GM12878 (cell line): ENCODE measurements at places on chromosomes 13 and 19. TPM values are rescaled to one million over a fixed set of nuclear protein-coding genes. Genes with fewer than 3 reads are reported as not detected.

The MOB3A gene
- 176 and 181 TPM in 2 replicates for total RNA-seq

The MAN2B1 gene
- 209 and 224 TPM in 2 replicates for total RNA-seq

The ZNF99 gene
- total RNA-seq, result not detected in 2 replicates

The CLDND2 gene
- 0.90 and 3.3 TPM in 2 replicates for total RNA-seq

The SIGLEC8 gene
- not detected in 2 replicates for total RNA-seq

- H3K4me3 ChIP-seq, result peak within 1 kb of the TSS; percentile 85
- no peaks in the 10 kb centered on the region for H3K27me3 ChIP-seq
- H3K36me3 ChIP-seq, result no peaks in the 10 kb centered on the region
Measured at GRCh38 chr13:42048342-42048683, at the start of gene DGKH. TSS of gene DGKH (plus strand) at chr13:42048648. CDS start at chr13:42048774, 126 bp downstream.

The C19orf73 gene
- total RNA-seq, result 0.74 and 0.90 TPM in 2 replicates

The ZNF14 gene
- 3.1 and 3.3 TPM in 2 replicates for total RNA-seq

The UNC13A gene
- 0.08 and 0.48 TPM in 2 replicates for total RNA-seq

GRCh38 chr13:76808927-76809326 is 77.3 kb downstream of the KCTD12 start:
- no peak overlapping the region for H3K4me3 ChIP-seq
- no peaks in the 10 kb centered on the region for H3K36me3 ChIP-seq
- no peak overlapping the region for H3K27ac ChIP-seq
- no peaks in the 10 kb centered on the region for H3K27me3 ChIP-seq
- no peaks in the 10 kb centered on the region for H3K4me1 ChIP-seq
- DNase-seq, result no peak

DNA sequence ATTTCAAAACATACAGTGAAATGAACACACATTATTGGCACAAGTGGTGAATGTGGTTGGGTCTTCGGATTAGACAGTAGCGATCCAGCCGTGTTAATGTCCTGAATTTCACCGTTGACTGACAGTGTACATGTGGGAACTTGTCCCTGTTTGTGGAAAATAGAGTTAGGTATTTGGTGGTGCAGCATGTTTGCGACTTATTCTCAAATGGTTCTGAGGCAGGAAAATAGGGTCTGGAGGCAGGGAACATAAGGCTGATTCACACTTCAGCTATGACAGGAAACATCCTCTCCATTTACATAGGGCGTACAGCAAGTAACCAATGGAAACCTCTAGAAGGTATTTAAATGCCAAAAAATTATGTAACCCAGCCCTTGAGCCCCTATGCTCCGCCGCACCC is 4.2 kb downstream of the LGALS7B start:
- H3K27me3 ChIP-seq, result no peaks in the 10 kb centered on the region
- H3K36me3 ChIP-seq, result no peaks in the 10 kb centered on the region
- no peak for DNase-seq
- H3K27ac ChIP-seq, result no peak overlapping the region
- no peak overlapping the region for H3K4me3 ChIP-seq

The NLRP9 gene
- not detected in 2 replicates for total RNA-seq

DNA sequence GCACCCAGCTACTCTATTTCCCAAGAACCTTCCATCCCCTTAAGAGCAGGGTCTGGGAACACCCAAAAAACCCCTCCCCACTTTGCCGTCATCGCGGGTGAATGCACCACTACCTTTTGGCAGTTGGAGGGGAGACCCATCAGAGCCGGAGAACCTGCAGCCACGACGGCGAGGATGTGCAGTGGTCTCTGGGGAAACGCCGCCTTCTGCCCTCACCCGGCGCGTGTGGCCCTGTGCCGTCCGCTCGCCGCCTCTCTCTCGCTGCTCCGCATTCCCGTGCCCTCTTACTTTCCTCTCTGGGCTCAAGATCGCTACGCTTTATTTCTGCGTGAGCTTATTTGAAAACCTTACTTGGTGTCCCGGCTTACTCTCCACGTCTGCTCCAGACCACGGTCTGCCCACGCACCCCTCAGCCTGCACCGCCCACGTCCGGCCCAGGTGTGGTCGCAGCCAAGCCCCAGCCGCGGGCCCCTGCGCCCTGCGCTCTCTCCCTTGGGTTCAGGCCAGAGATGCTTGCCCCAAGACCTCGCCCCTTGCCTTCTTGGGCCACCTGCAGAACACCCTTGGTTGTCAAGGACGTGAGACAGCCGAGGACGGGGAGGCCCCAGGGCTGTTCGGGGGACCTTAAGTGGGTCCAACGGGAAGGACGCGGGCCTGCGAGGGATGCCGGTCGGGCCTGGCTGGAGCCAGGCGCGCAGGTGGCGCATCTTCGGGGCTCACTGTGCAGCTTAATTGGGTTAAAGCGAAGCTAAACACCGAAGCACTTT is 2.0 kb upstream of the MAB21L1 start:
- H3K36me3 ChIP-seq, result no peaks in the 10 kb centered on the region
- no peaks in the 10 kb centered on the region for H3K4me1 ChIP-seq
- peaks cover 27% of the 10 kb centered on the region for H3K27me3 ChIP-seq
- no peak for DNase-seq
- no peak overlapping the region for H3K4me3 ChIP-seq

- no peaks in the 10 kb centered on the region for H3K27me3 ChIP-seq
- H3K4me1 ChIP-seq, result no peaks in the 10 kb centered on the region
- no peak for DNase-seq
Measured at GRCh38 chr13:86932776-86933334, 738.3 kb upstream of the SLITRK5 start.

- DNase-seq, result no peak
- H3K4me3 ChIP-seq, result no peak overlapping the region
- H3K36me3 ChIP-seq, result no peaks in the 10 kb centered on the region
- H3K4me1 ChIP-seq, result peaks cover 11% of the 10 kb centered on the region
- H3K27ac ChIP-seq, result no peak overlapping the region
Measured at GRCh38 chr19:7355151-7355820, 6.5 kb downstream of the ARHGEF18 start.

DNA sequence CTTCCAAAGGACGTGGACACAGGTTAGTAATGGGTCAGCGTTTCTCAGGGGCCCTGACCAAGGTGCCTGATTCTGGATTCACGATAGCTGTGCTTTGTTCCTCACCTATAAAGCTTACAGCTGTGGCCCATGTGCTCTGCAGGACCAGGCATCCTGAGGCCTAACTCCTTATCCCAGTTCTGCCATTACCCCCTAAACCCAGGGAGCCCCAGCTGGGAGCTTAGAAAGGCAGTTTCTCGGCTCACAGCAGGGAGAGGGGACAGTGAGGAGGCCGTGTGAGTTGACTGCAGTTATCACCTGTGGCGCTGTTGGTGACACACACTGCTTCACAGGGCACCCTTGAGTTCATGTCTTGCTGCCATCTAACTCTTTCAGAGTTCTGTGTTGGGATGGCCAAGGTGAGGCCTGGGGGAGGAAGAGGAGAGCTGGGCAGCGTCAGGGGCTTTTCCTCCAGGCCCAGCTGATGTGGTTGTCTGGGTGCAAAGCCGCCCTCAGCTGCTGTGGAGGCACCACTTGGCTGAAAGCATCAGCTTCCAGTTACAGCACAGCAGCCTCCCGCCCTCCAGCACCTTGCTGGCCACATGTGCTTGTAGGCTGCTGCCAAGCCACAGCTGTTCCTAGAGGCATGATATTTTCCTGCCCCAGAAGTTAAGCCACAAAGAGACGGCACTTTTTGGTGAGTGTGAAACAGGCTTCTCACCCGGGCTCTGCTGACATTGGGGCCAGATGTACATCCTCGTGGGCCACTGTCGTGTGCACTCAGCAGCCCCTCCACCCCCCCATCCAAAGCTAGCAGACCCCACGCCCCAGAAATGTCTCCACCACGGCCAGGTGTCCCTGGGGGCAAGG is 99.6 kb upstream of the MCF2L start:
- no peak overlapping the region for H3K4me3 ChIP-seq
- H3K27me3 ChIP-seq, result no peaks in the 10 kb centered on the region
- 0 out of 2 replicates have a peak, but pooled peaks cover 6% of the 10 kb centered on the region for H3K36me3 ChIP-seq
- no peak overlapping the region for H3K27ac ChIP-seq

DNA sequence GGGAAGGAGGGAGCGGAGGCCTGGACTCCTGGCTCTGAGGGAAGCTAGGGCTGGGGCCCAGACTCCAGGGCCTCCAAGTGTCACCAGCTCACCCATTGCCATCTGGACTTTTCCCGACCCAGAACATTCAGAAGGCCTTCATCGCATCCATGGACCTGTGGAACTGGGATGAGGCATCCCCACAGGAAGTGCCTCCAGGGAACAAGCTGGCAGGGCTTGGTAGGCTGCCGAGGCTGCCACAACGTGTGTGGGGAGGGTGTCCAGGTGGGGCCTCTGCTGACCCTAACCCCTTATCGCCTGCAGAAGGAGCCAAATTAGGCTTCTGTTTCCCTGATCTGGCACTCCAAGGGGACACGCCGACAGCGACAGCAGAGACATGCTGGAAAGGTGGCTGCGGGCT is 767 bp downstream of the ETV2 start:
- H3K27me3 ChIP-seq, result no peaks in the 10 kb centered on the region
- H3K27ac ChIP-seq, result no peak overlapping the region; the same call in 1 of the 2 replicates
- no peak for DNase-seq

- no peaks in the 10 kb centered on the region for H3K36me3 ChIP-seq
- H3K4me1 ChIP-seq, result no peaks in the 10 kb centered on the region
- no peak overlapping the region for H3K4me3 ChIP-seq
- no peaks in the 10 kb centered on the region; the same call in 1 of the 2 replicates for H3K27me3 ChIP-seq
- H3K27ac ChIP-seq, result no peak overlapping the region
Measured at GRCh38 chr13:21202767-21203531, 26.5 kb downstream of the MRPL57 start.

- H3K27me3 ChIP-seq, result no peaks in the 10 kb centered on the region
- H3K27ac ChIP-seq, result no peak overlapping the region
- H3K4me3 ChIP-seq, result no peak overlapping the region
- peaks cover 14% of the 10 kb centered on the region for H3K4me1 ChIP-seq
- DNase-seq, result no peak
Measured at GRCh38 chr19:7638802-7639465, 2.0 kb downstream of the STXBP2 start.

The ZNF549 gene
- total RNA-seq, result 1.8 and 2.2 TPM in 2 replicates

The FCHO1 gene
- 36.9 and 45.8 TPM in 2 replicates for total RNA-seq

DNA sequence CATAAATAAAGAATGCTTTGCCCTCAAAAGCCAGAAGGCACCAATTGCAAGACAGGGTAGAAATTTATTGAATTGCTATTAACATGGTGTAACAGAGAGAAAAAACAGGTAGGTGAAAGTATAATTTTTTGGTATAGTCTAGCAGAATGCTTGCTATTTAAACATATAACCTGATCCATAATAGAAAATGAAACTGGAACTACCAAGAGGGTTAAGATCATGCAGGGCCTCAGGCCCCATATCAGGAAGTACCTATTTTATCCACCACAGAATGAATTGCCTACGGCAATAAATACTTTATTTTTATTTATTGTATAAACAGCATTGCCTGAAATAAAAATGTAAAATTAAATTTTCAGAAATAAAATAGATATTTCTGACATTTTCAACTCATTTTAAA is 159.5 kb downstream of the PRR20E start:
- no peak for DNase-seq
- H3K27ac ChIP-seq, result no peak overlapping the region
- H3K4me1 ChIP-seq, result no peaks in the 10 kb centered on the region
- no peaks in the 10 kb centered on the region for H3K36me3 ChIP-seq
- no peak overlapping the region for H3K4me3 ChIP-seq
- H3K27me3 ChIP-seq, result no peaks in the 10 kb centered on the region

The ZNF493 gene
- 6.4 and 7.1 TPM in 2 replicates for total RNA-seq

DNA sequence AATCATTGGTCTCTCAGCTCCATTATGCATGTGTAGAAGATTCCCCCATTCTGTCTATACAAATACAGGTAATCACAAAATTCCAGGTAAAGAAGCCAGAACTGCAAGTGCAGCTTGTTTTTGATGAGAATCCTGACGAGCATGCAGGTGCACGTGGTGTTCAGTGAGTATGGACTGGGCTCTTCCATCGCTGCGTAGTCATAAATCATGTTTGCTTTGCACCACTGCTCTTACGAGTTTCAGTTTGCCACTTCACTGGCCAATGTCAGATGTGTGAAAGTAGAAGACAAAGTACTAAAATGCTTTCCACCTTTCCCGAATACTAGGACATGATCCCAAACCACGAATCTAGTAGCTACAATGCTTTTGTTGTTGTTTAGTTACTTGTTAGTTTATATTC is 390.7 kb downstream of the LIG4 start:
- no peaks in the 10 kb centered on the region for H3K4me1 ChIP-seq
- H3K27me3 ChIP-seq, result no peaks in the 10 kb centered on the region
- no peak for DNase-seq
- no peak overlapping the region for H3K4me3 ChIP-seq

DNA sequence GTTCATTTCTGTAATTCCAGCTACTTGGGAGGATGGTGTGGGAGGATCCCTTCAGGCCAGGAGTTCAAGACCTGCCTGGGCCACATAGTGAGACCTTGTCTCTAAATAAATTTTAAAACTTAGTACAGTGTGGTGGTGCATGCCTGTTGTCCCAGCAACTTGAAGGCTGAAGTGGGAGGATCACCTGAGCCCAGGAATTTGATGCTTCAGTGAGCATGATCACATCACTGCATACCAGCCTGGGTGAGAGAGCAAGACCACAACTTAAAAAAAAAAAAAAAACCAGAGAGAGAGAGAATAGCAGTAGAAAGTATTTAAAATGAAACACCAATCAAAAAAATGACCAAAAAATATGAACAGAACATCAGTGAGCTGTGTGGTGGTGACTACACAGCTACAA is 7.1 kb upstream of the ZNF823 start:
- no peak for DNase-seq
- H3K4me1 ChIP-seq, result no peaks in the 10 kb centered on the region
- no peak overlapping the region for H3K4me3 ChIP-seq
- H3K27me3 ChIP-seq, result no peaks in the 10 kb centered on the region
